ENCODE measurements at places on chromosomes 7 and 10.

- no peak for DNase-seq
These were observed 20.0 kb upstream of the GATA3 start for GRCh38 chr10:8034466-8035005.

GRCh38 chr7:143225047-143225446 lies 3.2 kb downstream of the TAS2R40 start:
- no peak for DNase-seq

GRCh38 chr7:8133188-8133848 lies 128.6 kb downstream of the ICA1 start:
- DNase-seq: no peak

GRCh38 chr7:121043314-121044234 lies 55.1 kb downstream of the CPED1 start:
- DNase-seq: no peak

GRCh38 chr7:22140578-22140977 lies 194.9 kb upstream of the CDCA7L start:
- no peak for DNase-seq

- DNase-seq: no peak
These were observed 692 bp downstream of the IGFBP1 start for GRCh38 chr7:45888993-45889366.

- no peak for DNase-seq
These were observed 62.4 kb upstream of the NANOS1 start for GRCh38 chr10:118967160-118967559.

DNA sequence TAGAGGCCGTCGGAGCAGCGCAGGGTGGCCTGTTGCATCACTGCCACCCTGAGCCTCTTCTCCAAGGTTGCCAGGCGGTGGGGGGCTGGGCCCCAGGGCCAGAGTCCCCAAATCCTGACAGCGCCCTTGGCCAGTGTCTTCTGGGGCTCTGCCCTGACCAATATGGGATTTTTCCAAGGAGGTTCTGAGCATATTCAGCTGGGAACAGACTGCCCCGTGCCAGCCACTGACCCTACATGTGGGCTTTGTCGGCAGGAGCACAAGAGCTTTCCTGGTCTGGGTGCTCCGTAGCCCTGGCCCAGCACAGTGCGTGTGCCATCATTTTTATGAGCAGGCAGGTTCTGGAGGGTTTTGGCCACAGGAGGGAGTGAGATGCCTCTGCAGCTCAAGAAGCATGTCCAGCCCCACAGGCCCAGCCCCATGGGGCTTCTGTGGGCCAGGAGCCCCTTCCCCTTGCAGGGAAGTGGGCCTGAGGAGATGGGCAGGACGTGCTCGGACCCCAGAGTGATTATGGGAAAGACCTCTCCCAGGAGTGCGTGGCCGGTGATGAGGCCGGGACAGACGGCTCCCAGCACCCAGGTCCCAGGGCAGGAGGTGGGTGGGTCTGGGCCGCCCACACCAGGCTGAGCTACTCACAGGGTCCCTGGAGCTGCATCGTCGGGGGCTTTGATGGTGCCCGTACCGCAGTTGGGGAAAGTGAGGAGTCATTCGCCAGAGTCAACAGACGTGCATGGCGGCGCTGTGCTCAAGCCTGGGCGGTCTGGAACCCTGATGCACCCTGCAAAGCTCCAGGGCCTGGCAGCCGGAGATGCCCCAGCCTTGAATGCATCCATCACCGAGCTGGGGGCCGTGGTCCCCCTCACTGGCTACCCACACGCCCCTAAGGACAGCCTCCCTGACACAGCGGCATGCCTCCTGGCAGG lies 66.6 kb downstream of the PWWP2B start:
- no peak for DNase-seq

DNA sequence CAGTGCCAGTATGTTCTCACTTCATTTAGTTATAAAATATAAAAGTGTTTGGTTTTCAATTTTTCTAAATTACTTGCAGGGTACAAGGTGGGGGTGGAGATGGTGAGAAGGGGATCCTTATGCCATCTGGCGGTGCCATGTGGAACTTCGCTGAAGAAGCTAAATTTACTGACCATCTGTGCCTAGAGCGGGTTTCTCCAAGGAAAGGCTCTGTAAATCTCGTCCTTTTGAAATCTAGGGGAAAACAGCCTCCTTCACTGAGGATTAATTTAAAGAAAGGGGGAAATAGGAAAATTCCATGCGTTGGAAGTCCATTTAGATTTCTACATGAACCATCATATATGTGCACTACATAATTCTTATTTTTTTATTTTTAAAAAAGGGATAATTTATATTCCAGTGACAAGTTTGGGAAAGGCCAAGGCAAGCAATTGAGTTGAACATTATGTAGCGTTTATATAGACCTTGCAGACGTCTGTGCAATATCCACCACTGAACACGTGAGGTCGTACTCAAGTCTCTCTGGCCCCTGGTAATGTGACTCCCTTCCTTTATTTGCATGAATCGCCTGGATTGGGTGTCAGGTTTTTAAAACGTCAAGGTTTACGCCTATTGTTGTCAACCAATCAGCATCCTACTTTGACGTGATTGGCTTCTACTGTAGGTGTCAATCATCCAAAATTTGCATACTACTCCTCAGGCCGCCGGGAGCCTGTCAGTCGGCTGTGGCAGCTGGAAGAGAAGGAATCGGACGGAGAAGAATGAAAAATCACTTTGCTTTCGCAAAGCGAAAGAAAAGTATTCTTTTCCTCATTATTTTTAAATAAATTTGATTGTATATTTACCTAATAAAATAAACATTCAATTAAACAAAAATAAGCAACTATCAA lies 297.1 kb upstream of the NFE2L3 start:
- DNase-seq: peak; percentile 94
